ENCODE measurements at places on chromosomes 7 and 10.

- DNase-seq = no peak
Measured at GRCh38 chr7:159227433-159227832, 82.8 kb upstream of the VIPR2 start.

DNA sequence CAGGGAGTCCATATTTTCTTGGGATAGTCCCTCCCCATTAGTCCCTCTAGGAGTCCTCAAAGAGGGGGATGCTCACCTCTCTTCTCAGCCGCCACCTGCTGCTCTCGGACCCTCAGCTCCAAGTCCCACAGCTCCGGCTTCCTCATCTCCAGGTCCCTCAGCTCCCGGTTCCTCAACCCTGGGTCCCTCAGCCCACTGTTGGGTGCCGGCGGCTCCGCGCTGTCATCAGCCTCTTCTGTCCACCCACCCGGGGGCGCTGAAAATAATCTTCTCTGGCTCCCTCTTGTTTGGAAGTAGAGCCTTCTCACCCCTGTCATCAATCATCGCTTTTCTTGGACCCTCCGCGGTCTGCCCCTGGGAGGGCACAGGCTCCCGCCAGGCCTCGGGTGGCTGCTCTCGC, 13.3 kb upstream of the CNNM1 start:
- DNase-seq = no peak

- no peak for DNase-seq
Measured at GRCh38 chr10:14875941-14876340, 2.7 kb upstream of the SUV39H2 start.

- no peak for DNase-seq
Measured at GRCh38 chr7:112283382-112283910, 77.0 kb downstream of the ZNF277 start.

DNA sequence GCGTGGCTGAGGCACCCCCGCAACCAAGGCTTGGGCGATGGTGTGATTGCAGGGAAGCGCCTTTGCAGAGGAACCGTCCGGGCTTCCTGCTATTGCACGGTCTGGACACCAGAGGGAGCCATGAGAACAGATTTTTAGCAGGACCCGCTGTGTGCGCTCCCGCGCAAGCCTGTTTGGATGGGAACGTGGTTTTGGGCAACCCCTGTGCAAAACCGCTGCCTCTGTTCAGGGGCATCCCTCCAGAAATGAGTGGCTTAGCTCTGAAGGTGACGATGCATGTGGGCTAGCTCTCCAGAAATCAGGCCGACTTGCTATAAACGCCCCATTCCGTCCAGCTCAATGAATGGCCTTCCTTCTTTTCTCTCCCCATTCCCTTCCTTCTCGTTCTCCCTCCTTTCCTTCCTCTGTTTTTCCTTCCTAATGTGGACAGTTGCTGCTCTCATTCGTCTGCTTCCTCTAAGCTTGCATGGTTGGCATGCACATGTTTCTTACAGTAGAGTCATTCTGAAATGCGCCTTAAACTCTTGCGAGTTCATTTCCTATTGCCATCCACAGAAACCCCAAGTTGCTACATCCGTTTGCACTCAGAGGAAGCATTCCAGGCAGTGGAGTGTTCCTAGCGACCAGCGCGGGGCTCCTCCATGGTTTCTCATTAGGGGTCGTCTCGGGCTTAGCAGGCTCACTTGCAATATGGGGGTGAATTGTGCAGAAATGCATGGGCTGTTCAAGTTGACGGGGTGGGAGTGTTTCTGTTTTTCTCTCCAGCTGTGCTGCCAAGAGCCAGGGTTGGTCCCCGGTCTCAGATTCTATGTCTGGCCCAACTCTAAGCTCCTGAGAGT, 302.5 kb upstream of the GALNT17 start:
- peak; percentile 82 for DNase-seq

- peak; percentile 49 for DNase-seq
Measured at GRCh38 chr7:44143646-44144250, 2.6 kb upstream of the MYL7 start.

- DNase-seq = no peak
Measured at GRCh38 chr7:16616122-16616521, 29.4 kb downstream of the ANKMY2 start.

DNA sequence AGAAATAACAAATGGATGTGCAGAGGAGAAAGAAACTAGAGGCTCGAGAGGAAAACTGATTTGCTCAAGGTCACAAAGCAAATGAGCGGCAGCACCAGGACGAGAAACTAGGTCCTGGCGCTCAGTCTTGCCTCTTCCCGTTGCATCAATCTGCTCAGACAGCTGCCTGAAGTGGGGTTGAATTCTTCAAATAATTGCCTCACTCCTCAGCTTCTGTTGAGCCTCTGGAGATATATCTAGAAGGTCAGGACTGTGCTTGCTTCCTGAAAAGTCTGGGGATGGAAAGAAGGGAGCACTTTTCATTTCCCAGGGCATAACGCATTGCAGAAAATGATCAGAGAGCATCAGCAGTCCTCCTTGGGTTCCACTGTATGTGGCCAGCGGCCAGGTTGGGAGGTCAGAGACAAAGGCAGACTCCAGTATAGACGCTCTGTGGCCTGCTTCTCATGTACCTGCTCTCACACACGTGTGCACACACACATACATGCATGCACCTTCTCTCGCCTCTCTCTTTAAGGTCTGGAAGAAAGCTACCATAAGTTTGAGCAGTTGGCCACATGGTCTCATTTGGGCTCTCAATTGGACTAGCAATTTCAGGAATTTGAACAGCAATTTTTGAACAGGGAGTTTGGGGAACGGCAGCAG, 83.7 kb upstream of the DUSP5 start:
- no peak for DNase-seq
